ENCODE measurements at places on chromosomes 3 and 15.

GRCh38 chr3:77539677-77540076 lies 499.8 kb downstream of the ROBO2 start:
- DNase-seq = no peak

DNA sequence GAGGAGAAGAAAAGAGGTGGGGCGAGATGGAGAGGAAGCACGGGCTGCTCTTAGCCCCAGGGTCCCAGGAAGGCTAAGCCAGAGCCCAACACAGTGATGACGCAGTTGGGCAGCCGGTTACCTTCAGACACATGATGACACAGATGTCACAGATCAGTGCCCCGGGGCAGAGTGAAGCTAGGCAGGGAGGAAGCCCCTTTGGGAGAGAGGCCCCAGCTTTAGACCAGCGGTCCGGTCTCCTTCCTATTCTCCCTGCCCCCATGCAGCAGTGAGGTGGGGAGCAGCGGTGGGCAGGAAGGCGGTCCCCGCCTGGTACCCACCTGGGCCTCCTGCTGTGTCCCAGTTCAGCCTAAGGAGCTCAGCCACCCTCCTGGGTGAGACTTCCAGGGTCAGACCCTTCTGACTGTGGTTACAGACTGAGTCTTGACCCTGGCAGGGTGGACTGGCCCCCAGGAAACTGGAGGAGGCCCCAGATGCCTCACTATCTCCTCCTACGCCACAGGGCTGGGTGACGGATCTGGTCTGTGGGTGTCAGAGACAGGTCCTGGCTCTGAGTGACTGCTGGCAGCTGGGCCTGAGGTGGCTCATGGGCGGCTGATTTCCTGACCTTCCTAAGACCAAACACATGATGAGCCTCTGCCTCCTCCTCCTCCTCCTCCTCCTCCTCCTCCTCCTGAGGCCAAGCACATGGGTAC lies 38.8 kb upstream of the LINGO1 start:
- DNase-seq = no peak

DNA sequence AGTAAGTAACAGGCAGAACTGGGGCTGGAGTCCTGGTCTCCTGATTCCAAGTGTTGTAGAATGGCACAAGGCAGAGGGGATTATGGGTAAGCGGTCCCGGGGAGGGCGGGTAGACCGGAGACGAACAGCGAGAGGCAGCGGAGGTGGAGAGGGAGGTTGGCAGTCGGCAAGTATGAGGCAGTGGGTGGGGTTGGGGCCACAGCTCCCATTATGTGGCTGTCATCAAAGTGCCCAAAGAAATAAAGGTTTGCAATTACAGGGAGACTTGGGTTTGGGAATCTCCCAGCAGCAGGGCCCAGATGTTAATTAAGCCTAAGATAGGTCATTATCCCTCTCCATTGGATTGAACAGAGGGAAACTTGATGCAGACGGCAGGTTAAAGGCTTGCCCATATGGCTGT lies 16.9 kb downstream of the FAM43A start:
- no peak for DNase-seq

GRCh38 chr3:68728343-68728742 lies 204.0 kb downstream of the TAFA4 start:
- no peak for DNase-seq

DNA sequence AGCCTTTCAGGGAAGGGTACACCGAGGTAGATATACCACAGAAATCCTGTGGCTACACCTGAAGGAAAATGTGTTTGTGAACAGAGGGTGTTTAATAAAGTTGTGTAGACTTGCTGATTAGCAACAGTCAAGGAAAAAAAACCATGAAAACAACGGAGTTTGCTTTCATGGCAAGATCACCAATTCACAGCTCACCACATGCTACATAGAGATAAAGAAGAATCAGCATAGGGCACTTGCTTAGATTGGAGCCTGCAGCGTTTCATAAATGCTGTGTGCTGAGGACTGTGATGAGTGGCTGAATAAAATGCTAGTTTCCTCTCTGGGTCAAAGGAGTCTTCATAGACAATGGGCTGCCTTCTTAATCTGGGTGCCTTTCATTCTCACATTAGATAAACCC lies 257.6 kb downstream of the SLC9A9 start:
- DNase-seq = no peak

- no peak for DNase-seq
Observed at GRCh38 chr3:159884661-159885402, 103.8 kb upstream of the IL12A start.

DNA sequence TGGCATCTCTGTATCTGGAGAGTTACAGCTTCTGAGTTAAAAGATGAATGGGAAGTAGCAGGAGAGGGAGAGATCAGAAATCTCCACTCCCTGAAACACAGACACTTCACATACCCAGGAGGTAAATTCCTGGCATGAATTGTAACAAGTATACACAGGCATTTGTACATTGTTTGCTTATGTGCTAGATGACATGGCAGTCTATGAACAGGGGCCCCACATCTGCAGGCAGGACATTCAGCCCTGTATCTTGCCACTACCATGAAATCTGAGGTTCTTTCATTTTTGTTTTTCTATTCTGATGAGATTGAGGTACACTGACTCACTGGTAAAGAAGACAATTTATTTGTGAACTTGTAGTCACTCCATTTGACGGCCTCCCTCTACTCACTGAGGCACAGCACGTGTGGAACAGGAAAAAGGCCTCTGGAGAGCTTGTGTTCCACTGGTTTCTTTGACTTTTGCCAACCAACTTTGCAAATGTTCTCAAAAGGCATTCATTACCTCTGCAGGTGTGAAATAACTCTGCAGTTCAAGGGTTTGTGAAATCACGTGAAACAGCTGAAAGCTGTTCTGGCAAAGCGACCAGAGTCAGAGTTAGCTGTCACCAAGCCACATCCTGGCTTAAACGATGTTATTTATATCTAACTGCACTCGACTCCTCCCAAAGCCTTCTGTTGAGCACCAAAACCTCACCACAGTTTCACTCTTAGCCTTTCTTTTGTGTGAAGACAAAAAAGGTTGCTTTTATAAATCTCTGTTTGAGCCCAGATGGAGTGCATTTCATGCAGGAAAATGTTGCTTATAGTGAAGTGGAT lies 401.3 kb upstream of the CFAP20DC start:
- peak; percentile 87 for DNase-seq

GRCh38 chr3:48661501-48662144 lies 1.1 kb downstream of the CELSR3 start:
- peak; percentile 75 for DNase-seq

GRCh38 chr15:101264911-101265641 lies 12.2 kb downstream of the SELENOS start:
- no peak for DNase-seq

- DNase-seq = no peak
Observed at GRCh38 chr3:1578124-1578806, 485.4 kb downstream of the CNTN6 start.

DNA sequence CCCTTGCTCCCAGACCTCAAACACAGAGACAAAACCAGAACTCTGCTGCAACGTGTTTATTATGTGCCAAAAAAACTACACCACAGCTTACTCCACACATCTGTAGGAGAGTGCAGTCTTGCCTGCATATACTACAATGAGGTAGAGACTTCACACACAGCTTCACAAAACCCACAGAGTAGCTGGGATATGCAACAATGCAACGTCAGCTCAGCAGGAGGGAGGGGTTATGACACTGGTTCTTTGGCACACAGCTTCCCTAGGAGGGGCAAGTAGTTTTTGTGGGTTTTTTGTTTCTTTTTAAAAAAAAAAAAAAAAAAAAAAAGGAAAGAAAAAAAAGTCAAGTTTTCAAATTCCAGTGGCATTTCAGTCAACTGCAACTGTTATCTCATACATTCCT lies 2.9 kb upstream of the RPS17 start:
- DNase-seq = no peak

GRCh38 chr3:127535106-127535785 lies 55.3 kb downstream of the TPRA1 start:
- no peak for DNase-seq

GRCh38 chr3:4885316-4885715 lies 93.9 kb upstream of the BHLHE40 start:
- DNase-seq = no peak

DNA sequence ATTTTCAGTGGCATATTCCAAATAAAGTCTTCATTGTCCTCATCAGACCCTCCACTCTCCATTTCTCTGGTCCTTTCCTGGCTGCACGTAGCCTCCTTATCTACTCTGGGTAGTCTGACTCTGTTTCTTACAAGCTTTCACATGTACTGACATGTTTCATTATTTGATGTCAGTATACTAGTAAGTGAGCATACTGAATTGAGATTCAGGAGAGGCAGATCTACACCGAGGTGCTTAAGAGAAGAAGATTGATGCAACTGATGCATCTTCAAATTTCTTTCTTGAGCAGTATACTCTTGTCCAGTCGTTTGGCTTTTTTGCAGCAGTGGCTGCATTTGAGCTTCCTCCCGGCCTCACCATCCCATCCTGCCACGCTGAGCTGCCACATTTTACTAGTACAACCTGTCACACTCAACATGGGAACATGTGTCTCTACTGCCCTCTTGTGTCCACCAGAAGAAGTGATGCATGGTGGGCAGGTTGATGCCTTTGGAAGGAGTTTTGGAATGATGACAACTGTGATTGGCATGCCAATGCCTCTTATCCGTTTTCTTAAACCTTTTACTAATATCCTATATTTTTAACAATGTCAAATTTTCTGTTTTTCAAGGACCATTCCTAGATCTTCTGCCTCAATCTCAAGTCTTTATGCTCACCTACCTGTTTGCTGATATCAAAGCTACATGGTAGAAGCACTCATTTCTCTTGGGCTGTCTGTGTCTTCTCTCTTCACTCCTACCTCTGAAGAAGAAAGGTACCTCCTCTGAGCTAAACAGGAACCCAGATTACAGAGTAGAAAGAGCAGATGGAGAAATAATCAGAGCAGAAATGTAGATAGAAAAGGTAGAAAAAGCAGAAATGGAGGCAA lies 38.7 kb downstream of the GUCA1C start:
- peak; percentile 73 for DNase-seq

GRCh38 chr15:31160297-31160696 lies 58.8 kb upstream of the TRPM1 start:
- DNase-seq = no peak

DNA sequence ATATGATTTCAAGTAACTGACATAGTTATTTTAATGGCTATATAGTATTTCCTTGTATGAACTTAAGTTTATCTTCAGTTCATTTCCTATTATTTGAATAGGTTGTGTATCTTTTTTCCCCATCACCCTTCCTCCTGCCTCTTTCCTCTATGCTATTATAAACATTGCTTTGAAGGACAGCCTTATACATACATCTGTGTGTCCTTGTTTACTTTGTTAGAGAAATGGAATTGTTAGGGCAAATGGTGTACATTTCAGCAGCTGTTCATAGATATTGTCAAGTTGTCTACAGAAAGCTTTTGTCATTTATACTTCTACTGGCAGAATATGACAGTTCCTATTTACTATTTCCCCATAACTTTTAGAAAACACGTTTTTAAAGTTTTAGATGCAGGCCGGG lies 18.4 kb downstream of the AKAP13 start:
- DNase-seq = no peak

DNA sequence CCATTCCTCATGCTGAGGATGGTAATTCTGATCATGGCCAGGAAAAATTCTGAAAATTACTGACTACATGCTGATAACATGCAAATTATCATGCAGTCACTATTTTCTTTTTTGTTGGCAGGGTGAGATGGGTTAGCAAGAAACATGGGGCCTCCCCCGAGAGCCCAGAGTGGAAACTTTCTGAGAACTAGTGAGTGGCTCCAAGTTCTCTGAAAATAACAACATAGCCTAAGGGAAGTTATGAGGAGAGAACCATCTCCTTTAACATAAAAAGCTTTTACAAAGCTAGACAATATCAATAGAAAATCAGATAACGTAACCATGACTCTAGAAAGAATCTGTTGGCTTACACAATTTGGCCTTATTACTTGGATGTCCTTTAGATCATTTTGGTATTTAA lies 254.2 kb downstream of the PLOD2 start:
- no peak for DNase-seq

- DNase-seq = no peak
Observed at GRCh38 chr3:52420388-52420787, 24.5 kb downstream of the SEMA3G start.

- DNase-seq = no peak
Observed at GRCh38 chr15:63135281-63135680, 13.6 kb downstream of the LACTB start.

GRCh38 chr3:161602475-161602874 lies 105.9 kb downstream of the OTOL1 start:
- DNase-seq = no peak

- DNase-seq = no peak
Observed at GRCh38 chr3:162165346-162165745, 668.7 kb downstream of the OTOL1 start.

- no peak for DNase-seq
Observed at GRCh38 chr3:144380849-144381248, 409.2 kb downstream of the DIPK2A start.

DNA sequence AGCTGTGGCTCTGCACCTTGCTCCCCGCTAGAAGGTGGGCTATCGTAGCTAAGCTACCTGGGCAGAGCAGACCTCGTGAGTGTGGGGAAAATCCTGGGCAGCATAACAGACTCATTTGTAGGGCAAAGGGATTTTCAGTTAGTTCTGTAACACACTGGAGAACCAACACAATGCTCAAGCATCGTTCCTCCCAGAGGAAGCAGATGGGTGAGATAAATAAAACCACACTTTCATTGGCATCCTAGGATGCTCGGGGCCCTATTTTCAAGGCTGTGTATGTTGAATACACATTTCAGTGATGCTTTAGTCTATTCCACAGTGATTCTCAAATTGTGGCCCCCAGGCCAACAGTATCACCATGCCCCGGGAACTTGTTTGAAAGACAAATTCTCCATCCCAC lies 20.0 kb downstream of the LIPC start:
- DNase-seq = no peak

DNA sequence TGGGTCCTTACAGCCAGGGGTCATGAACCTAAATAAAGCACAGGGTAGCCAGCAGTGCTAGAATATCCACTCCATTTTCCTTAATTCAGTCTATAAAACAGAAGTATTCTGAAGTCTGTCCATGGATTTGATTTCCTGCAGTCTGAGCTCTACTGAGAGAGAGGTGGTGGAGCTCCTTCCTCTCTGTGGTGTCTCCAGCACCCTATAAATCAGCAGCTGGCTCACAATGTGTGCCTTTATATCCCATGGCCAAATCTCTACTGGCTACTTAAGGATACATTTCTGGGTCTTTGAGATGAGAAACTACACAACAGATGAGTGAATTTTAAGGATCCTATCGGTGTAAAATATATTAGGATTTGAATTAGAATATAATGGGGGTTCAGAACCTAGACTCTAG lies 339.9 kb upstream of the RBMS3 start:
- no peak for DNase-seq
